ENCODE measurements at places on chromosomes 4 and X. TPM values are rescaled to one million over a fixed set of nuclear protein-coding genes. Genes with fewer than 3 reads are reported as not detected.

- no peak for DNase-seq
Observed at GRCh38 chr4:138802499-138802898, 213.1 kb upstream of the NOCT start.

The TRMT10A gene
- total RNA-seq, result 8.1 TPM

- DNase-seq, result no peak
Observed at GRCh38 chrX:20454117-20454516, 187.4 kb upstream of the RPS6KA3 start.

- DNase-seq, result no peak
Observed at GRCh38 chr4:151822331-151822730, 61.5 kb upstream of the GATB start.

GRCh38 chr4:26418107-26418506, 72.2 kb downstream of the CCKAR start:
- no peak for DNase-seq

GRCh38 chr4:113976741-113977525, 2.5 kb downstream of the ARSJ start:
- DNase-seq, result no peak

DNA sequence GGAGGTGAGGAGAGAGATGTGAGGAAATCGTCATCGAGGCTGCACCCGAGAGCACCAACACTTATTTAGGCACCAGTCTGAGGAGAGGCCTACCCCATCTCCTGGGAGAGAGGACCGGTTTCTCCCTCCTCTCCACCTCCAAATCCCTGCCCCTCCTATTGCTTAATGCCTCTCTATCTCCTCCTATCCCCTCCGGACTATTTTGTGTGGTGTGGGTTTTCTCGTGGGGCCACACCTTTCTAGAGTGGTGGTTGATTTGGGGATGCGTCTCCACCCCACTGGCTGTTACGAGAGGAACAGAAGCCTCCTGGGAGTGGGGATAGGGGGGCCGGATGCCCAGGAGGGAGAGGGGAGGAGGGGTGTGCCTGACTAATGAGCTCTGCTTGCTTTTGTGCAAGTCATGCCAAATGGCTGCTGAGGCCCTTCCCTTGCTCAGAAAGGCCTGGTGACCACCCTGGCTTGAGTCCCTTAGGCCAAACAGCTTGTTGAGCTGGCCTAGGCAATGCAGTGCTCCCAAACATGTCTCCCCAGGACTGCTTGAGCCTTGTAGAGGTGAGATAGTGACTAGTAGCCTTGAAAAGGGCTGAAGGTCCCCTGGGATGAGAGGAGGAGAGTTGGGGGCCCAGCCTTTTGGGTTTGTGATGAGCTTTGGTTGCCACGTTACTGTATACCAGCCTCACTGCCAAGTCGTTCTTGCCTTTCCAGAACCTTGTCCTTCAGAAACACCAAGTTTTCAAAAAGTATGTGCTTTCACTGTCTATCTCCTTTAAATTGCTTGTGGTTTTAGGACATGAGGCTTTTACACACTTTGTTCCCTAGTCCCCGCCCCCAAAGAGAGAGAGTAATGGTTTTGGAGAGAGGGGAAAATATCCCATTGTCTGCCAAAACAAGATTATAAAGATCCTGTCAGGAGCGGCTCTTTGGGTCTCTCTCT, 1.2 kb downstream of the MSN start:
- peak; percentile 39 for DNase-seq

DNA sequence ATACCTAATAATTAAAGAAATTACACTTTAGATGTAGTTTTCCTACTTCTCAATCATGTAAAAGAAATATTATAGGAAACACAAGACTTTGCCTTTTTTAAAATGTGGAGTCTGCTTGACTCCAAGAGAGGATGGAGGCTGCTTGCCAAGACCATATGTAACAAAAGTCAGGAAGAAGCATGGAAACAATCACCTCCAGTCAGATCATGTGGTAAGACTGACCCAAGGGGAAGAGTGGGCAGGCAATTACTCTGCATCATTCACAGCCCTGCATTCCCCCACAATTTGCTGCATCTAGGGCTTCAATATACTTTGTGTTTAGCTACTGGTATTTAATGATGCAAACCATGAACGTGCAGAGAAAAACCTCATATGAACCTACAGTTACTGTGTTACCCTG, 78.0 kb upstream of the RXFP1 start:
- DNase-seq, result no peak

The HTRA3 gene
- not detected for total RNA-seq

The PLS3 gene
- 0.66 TPM for total RNA-seq

The PDCL2 gene
- not detected for total RNA-seq

- DNase-seq, result no peak
Observed at GRCh38 chr4:170400361-170400760, 310.6 kb upstream of the AADAT start.

DNA sequence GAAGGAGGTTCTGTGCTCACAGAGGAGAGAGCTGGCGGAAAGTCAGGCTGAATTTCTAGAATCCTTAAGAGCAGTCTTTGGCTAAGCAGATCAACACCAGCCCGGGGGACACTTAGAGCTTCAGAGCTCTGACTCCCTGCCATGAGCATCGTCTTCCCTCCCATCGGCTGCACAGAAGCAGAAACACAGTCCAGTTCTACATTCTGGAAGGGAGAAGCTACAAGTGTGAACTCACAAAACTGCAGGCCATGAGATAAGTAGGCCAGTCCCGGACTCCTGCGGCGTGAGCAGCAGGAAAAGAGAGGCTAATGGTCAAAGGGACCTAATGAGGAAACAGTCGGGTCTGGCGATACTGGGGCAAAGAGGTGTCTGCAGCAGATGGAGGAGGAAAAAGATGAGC, 211.5 kb downstream of the DHX15 start:
- DNase-seq, result no peak

DNA sequence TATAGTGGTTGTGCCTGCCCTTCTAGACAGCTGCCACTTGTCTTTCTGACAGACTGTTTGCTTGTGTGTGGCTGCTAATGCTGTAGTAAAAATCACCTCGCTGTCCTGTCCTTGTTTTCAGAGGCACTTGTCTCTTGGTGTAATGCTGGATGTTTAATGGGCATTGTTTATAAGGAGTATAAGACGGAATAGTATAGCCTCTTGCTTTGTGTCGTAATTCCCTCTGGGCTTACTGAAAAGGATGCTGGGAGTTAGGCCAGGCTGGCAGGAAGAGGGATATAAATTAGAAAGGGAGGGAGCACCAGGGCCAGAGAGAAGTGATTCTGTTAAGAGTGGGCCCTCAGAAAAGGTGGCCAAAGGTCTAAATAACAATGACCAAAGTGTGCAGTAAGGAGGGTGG, 29.0 kb downstream of the NHS start:
- no peak for DNase-seq
